Non-pigmented ciliary epithelial cell (primary cell): ENCODE measurements at places on chromosomes 4 and X.

DNA sequence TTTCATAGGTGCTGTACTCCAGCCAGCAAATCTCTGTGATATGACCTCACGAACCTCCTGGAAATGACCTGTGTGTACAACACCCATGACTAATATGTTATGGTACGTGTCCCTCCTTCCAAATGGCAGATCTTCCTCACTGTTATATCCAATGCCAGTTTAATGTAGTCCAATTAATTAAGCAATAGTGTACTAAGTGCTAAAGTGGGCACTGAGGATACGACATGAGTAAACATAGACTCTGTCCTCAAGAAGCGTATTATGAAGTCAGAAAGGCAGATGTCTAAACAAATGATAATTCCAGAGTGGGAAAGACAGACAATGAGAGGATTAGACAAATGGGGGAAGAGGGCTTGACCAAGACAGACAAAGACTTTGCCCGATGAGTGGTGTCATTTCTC is 33.9 kb downstream of the GPRIN3 start:
- no peak for DNase-seq

GRCh38 chr4:175413561-175413960 is 398.5 kb downstream of the GPM6A start:
- peak; percentile 55 for DNase-seq

- DNase-seq: peak; percentile 10
These were observed 40.3 kb upstream of the TFDP3 start for GRCh38 chrX:133258481-133258880.

DNA sequence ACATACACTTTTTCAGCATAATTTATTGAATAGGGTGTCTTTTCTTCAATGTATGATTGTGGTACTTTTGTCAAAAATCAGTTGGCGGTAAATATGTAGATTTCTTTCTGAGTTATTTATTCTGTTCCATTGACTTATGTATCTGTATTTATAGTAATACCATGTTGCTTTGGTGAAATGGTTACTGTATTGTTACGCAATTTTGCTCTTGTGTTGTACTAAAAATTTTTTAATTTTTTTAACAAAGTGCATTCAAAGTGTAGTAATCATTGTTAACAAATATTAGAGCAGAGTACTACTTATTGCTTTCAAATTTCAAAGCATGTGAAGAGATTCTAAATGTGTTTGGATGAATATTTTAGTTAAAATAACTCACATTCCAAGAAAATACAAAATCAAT is 915.4 kb downstream of the PCDH19 start:
- no peak for DNase-seq

DNA sequence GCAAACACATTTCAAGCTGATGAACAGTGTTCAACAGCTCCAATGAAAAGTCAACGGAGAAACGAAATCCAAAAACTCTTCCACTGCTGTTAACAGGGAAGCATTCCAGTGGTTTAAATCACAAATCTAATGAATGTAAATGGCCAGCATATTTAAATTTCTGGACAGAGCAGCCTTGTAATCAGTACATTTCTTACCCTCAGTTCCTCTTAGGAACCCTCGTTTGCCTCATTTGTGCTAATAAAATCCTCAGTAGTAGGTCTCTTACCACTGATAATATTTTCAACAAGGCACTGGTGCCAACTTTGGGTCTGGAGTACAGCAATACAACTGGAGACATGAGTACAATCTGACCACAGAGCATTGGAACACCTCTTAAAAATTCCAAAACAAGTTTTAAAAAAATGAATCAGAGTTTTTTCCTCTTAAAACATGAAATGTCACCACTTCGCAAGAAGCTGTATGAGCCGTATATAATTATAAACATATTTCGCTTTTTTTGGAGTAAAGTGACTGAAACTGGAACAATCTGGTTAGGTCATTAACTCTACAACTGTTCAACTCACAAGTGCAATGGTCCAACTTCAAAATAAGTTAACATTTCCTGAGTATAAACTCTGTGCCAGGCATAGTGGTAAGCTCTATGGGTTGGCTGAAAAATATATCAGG is 211.2 kb downstream of the CPEB2 start:
- no peak for DNase-seq

DNA sequence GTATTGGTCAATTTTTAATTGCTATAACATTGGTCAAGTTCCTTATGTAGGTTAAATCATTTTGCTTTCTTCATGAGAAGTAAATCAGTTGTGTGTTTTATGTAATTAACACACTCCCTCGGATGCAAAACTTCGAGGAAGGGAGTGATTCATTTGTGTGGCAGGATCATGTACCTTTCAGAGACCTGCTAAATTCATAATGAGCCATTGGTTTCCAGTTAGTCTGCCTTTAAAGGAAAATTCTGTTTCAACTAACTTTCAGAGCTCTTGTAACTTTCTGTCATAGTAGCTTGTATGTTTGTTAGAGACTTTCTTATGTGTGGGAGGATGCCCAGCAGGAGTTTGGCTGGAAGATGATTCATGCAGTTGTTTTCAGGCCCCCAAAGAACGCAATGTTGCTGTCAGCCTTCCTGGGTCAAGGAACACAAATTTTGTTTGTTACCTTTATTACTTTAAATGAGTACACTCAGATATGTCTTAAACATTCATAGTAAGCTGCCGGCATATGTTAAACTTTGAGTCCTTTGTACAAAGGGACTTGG is 72.1 kb downstream of the GPR101 start:
- peak; percentile 5 for DNase-seq

GRCh38 chr4:1864076-1865008 is 6.9 kb upstream of the NSD2 start:
- DNase-seq: no peak

GRCh38 chrX:15158736-15159406 is 111.0 kb downstream of the ASB9 start:
- no peak for DNase-seq

GRCh38 chrX:21700275-21700674 is 42.1 kb upstream of the KLHL34 start:
- DNase-seq: no peak
